ENCODE measurements at places on chromosomes 2 and 18. TPM values are rescaled to one million over a fixed set of nuclear protein-coding genes. Genes with fewer than 3 reads are reported as not detected.

- ATAC-seq, result no peak
These were observed 3.3 kb upstream of the HOXD11 start for GRCh38 chr2:176103742-176104315.

Gene STK39
- 27.9 TPM for total RNA-seq

- ATAC-seq, result no peak
These were observed 768.5 kb downstream of the LRP1B start for GRCh38 chr2:141362311-141362710.

DNA sequence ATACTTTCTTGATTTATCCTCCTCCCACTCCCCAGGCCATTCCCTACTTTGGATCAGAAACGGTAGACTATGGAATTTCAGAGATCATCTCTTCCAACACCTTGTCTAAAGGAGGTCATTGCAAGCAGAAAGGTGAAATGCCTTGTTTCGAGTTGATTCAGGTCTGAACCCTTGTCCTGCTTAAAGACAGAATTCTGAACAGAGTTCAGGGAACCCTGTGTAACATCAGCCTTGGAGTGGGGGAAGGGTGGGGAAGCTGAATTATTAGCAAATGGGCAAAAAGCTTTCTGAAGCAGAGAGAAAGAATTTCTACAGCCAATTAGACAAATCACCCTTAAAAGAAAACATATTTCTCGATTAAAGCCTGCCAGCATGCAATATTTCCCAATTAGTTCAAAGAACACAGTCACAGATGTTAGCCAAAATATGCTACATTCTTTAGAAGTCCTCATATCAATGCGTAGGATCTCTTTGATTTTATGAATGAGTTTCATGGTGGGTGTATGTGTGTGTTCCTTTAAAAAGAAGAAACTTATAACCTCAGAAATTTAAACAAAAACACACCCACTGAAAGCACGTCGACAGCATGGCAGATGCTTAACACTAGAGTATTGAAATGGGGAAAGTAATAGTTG lies 353.1 kb downstream of the RND3 start:
- ATAC-seq, result no peak

DNA sequence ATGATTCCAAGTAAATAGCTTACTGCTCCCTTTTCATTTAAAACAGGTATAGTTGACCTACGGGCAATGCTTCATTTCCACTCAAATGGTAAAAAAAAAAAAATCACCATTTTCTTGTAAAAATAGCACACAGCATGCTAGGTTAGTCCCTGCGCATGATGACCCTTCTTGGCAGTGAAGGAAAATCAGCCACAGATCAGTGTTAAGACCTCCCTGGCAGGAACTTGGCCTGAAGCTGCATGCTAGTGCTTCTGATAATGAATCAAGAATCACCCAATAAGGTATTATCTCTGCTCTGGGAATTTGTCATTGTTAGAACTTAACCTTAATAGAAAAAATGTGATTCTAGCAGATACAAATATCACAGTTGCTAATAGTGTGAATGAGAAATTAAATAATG lies 166.3 kb downstream of the RAB3GAP1 start:
- ATAC-seq, result no peak

- ATAC-seq, result no peak
These were observed 327.0 kb upstream of the HS6ST1 start for GRCh38 chr2:128645631-128646030.

GRCh38 chr2:58109481-58109880 lies 62.9 kb downstream of the VRK2 start:
- no peak for ATAC-seq

GRCh38 chr2:55163274-55163721 lies 68.8 kb downstream of the CLHC1 start:
- no peak for ATAC-seq

DNA sequence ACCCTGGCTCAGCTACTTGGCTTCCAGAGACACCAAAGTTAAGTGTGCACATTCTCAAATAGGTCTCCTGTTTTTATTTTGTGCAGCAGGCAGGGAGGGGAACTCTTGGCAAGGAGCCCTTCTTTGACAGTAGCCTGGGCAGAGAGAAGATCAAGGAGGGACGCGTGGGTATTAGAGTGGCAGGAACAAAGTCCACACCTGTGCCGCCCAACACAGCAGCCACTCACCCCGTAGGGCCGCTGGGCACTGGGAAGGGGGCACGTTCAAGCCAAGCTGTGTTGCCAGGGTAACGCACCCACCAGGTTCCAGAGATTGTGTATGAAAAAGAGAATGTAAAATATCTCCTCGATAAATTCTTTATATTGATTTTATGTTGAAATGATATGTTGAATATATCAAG lies 229.3 kb upstream of the AGAP1 start:
- ATAC-seq, result no peak

Gene RBKS
- 7.7 TPM for total RNA-seq

DNA sequence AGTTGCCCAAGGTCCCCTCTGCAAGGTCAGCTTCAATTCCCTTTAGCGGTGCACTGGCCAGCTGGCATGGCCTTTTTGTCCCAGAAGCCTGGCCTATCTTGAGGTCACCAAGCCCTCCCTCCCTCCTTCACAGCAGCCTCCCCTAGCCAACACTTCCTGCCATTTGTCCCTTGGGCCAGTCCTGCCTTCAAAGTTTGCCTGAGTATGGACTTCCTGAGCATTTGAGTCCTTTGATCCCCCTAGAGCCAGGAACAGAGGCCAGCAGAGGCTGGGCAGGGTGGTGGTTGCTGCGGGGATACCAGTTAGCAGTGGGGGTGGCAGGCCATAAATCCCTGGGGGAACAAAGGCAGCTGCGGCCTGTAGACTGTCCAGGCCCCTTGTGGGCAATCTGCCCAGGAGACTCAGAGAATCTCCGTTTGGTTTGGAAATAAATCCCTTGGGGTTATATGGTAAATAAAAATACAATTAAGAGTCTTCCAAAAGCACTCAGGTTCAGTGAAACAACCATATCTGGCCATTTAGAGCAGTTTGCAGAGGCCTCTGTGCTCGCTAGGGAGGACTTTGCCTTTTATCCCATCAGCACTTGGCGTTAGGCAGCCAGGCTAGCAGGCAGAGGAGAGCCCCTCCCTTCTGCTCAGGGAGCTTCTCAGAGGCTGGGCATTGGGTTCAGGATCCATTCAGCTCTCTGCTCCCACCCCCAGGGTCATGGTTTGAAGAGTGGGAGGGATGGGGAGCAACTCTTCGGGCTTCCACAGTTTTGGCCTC lies 3.1 kb upstream of the HES6 start:
- ATAC-seq, result no peak

Gene SLC9A4
- 0.11 TPM for total RNA-seq

GRCh38 chr2:226934546-226935201 lies 98.8 kb downstream of the RHBDD1 start:
- ATAC-seq, result no peak

DNA sequence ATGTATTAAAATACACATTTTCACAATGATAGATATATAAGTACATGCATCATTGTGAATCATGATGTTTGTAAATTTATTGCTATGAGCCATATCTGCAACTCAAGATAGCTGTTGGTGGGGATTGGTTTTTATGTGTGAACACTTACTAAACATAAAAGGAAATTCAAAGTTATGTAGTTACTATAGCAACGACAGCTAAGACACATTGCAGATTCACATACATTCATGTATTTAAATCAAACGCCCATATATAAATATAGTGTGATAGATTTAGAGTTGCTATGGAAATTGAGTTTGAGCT lies 65.6 kb downstream of the MAPRE2 start:
- peak; percentile 52 for ATAC-seq

- peak; percentile 93 for ATAC-seq
These were observed at the start of gene ABHD1 for GRCh38 chr2:27123302-27124150. Gene ABHD1, plus strand, starts transcription at chr2:27123815. Its CDS starts 134 bp downstream, at chr2:27123949.

Gene NCKAP5
- total RNA-seq, result not detected

- ATAC-seq, result no peak
These were observed 7.9 kb downstream of the MAP2 start for GRCh38 chr2:209431701-209432100.

Gene LYG1
- 1.3 TPM for total RNA-seq

Gene OXER1
- total RNA-seq, result 0.13 TPM

GRCh38 chr18:3645384-3646156 lies 195.6 kb downstream of the TGIF1 start:
- no peak for ATAC-seq

DNA sequence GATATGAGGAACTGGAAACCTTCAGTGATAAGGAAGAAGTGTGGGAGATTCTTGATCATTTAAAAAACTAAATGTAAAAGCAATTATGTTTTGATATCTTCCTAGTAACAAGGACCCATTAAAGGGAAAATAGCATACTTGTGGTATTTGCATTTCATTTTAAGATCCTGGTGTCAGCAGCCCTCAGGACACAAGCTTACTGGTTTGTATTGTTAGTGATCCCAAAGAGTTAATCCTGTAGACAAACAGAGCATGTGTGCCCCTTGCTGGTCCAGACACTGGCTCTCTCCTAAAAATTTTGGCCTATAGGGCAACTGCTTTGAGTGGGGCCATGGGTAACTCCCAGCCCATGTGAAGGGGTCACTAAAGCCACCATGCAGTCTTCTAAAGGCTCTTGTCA lies 101.1 kb upstream of the TFCP2L1 start:
- no peak for ATAC-seq

All from activated T-helper 17 cell treated with anti-CD3 and anti-CD28 coated beads, Interleukin-2, amount 50 U/mL, for 72 hours (primary cell).